ENCODE measurements at places on chromosomes 2 and 18.
A peak's percentile ranks its signal among the peaks of the same experiment; 100 is the strongest.

DNA sequence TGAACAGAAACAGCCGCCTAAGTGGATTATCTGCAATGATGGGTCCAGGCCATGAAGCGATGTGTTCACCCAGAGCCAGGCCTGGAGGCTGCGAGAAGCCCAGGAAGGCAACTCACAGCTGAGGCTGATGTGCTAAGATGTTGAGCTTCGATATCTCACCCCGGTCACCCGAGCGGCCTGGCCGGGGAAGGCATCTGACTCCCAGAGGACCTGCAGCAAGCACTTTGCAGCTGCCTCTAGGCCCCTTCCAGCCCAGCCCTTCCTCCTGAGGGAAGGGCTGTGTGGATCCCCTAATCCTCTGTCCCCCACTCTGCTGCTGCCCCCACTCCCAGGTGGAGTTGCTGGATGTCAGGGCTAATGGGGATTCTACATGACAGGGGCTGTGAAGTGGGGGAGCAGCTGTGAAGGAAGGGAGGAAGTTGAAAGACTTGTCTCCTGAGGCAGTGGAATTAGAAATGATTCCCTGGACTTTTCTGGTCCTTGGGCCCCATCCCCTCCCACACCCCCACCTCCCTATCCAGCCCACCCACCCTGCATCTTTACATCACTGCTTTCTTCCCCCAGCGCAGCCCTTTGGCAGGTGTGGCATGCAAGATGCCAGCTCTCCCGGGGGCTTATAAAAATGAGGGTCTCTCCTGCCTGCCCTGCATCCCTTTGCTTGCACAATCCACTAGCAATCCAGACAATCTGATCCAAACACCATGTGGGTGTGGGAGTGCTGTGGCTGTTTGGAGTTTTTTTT lies 4.3 kb downstream of the ATP6V1B1 start:
- no peak for DNase-seq

DNA sequence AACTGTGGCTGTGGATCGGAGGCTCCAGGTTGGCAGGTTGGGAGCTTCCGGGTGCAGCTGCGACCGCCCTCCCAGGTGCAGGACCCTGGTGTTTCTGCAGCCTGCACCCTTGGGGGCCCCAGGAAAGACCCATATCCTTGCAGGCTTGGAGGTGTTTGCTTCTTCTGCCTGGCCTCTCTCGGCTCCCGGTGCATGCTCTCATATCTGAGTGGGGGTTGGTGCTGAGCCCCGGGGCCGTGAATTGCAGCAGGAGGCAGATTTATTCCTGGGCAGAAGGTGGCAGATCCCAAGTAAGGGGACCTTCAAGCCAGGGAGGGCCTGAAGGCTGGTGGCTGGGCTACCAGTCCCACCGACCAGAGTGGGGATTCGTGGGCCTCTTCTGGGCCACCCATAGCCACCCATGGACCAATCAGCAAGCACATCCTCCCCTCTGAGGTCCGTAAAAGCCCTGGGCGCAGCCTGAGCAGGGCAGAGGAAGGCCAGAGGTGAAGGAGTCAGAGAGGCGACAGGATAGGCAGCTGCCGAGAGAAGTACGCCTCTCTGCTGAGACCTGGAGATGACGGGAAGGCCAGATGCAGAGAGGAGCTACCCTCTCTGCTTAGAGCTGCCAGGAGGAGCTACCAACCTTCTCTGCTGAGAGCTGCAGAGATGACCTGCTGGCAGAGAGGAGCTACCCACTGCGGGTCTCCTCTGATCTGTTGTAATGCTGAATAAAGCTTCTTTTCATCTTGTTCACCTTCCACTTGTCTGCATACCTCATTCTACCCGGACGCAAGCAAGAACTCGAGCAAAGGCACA lies 1279.0 kb upstream of the LRRTM1 start:
- no peak for DNase-seq

DNA sequence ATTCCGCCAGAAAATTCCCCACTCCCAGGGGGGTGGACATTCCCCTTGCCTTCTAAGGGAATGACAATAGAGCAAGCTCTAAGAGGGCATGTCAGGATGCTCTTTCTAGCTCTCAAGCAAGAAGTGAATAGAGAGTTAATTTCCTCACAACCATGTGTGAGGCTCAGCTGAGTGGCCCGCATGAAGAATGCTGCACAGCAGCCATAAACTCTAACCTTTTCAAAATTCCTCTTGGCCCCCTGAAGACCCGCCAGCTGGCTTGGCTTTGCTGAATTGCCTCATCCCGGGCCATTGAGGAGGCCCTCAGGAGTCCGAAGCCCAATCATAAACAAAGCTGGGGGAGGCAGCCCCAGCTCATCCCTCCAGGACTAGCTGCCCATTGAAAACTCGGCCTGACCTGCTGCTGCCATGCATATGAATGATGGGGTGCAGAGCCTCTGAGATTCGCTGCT lies 38.2 kb downstream of the NRP2 start:
- DNase-seq = no peak

DNA sequence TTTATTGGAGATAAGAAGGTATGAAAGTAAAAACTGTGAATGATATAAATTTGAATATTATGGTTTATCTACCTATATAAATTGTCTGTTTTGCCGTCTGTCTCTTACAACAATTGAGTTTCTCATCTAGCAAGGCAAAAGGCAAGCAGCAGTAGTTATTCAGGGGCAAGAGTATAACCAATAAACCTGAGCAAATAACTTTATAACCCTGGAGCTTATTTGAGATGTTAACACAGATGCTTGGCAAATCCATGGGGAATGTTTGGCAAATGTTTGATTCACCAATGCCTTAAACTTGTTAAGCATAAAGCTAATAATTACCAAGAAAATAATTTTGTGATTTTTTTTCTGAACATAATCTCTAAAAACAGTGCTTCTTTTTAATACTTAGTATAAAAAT lies 9.9 kb upstream of the EPHA4 start:
- no peak for DNase-seq

GRCh38 chr18:44887227-44887631 lies 206.5 kb downstream of the SETBP1 start:
- DNase-seq = peak; percentile 75

DNA sequence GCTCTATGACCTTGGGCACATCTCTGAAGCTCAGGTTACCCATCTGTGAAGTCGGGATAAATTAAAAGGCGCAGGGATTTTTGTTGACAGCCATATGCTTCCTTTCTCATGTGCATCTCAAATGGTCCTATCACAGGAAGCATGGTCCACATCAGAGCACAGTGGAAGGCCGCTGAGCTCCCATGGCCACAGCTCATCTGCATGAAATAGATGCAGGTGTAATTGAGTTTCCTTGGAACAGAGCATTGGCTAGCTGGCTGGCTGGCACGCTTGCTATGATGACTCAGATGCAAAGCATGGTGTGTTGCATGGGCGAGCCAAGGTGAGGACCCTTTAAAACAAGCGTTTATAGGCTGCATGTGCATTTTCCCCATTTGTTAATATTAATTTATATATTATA lies 79.3 kb downstream of the TXNL1 start:
- DNase-seq = no peak

- peak; percentile 43 for DNase-seq
Measured at GRCh38 chr2:64766841-64767669, 113.3 kb upstream of the SERTAD2 start.

DNA sequence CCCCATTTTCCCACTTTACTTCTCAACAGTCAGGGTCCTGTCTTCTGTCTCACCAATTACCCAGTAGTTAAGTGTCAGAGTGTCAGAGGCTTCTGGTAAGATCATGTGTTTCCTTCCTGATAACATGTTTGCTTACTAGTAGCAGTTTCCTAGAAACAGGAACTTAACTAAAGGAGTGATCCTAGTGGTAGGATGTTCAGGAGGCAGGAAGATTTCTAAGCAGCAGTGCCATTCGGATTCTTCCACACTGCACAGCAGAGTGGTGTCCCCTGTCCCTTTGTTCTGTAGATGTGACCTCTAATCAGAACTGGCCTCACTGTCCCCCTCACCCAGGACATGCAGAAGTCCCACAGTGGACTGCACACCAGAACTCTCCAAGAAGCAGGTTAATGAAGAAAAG lies 221.8 kb upstream of the OSR1 start:
- DNase-seq = peak; percentile 40

DNA sequence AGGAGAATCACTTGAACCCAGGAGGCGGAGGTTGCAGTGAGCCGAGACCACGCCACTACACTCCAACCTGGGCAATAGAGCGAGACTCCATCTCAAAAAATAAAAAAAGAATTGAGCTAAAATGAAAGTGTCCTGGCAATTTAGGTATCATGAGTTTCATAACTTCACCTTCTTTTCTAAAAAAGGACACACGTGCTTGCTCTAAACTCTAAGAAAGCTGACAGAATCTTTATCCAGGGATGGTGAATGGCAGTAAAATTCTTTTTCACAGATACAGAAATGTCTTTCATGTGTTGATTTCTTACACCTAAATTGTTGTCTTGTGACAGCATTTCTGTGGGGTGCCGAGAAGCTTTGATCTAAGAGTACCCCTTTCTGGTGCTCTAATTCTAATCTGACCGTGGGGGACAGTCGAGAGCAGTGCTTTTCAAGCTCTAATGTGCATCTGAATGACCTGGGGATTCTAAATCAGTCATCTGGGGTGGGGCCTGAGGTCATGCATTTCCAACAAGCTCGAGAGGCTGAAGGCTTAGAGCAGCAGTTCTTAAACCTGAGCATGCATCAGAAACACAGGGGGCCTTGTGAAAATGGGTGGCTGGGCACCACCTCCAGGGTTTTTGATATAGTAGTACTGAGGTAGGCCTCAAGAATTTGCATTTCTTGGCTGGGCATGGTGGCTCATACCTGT lies 42.1 kb upstream of the REL start:
- DNase-seq = no peak

DNA sequence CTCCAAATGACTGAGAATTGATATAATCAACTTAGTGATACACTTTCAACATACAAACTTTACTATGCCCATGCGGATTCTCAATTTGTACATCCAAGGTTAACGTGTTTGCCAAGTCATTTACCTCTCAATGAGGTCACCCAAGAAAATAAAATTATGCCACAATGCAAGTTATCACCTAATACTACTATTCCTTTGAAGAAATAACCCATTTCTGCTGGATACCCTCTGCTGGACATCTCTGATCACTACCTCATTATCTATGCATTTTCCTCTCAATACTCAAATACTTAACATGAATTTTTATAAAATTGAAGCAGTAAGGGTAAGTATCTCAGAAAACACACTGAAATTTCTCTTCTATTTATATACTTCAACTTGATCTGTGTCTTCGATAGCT lies 12.7 kb downstream of the HNRNPLL start:
- no peak for DNase-seq

GRCh38 chr2:110816404-110817365 lies 84.3 kb downstream of the ACOXL start:
- DNase-seq = peak; percentile 20

DNA sequence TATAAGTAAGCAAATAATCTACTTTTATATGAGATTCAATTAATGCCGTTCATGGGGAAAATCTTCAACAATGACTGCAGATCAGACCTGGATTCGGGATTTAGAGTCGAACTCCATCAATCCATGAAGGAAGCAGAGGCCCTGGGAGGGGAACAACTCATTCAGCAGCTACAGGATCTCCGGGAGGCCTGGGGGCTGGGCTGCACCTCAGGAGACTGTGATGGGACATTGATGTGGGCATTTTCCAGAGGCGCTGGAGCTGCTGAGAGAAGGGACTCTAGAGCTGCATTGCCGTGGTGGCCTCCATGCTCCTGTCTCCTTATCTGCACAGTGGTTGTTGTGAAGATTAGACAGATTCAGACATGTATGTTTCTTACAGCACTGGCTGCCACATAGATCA lies 76.9 kb downstream of the MYT1L start:
- DNase-seq = no peak

DNA sequence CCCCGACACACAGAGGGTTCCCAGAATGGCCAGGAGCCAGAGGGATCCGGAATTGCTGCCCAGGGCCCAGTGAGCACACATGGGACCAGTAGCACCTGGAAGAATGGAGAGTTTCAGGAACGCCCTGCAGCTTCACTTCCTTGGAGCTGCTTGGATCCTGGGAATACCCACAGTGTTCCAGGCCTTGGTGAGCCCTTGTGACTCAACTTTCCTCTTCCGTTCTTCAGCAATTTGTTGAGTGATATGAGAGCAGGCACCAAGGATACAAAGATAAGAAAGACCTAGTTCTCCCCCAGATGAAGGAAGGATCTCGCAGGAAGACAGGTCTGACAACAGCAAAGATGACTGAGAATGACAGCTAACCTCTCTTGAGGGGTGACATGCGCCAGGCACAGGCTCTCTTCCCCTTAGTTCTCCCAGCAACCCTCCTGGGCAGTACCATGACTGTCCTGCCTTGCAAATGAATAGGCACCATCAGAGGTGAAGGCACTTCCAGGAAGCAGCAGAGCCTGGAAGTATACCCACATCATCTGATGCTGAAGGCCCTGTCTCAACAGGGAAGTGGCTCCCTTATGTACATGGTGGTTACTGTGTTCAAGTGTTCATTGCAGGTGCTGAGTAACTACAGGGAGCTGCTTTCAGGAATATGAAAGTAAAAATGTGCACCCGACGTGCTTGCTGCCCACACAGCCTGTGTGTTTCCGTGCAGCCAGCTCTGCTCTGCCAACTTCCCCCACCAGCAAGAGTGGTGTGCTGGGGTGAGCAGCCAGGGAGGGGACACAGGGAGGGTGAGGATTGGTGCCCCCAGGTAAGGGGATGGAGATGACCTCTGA lies 116.2 kb downstream of the STPG4 start:
- no peak for DNase-seq

DNA sequence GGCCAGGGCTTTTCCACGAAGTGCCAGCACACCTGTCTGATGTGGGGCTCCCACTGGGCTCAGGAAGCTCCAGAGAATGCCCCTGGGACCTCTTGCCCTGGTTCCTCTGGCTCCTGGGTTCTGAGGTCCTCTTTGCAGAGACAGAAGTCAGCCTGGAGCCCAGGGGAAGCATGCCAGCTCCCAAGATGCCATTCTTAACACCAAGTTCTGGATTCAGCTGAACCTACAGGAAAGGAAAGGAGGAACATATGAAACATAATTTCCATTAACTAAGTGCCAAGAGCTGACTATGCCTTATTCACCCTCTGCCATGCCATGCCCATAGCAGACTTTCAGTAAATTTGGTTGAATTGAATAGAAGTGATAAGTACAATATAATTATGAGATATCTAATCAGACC lies 21.9 kb downstream of the FAM124B start:
- no peak for DNase-seq

- peak; percentile 24 for DNase-seq
Measured at GRCh38 chr2:136638193-136638592, 127.2 kb upstream of the THSD7B start.

DNA sequence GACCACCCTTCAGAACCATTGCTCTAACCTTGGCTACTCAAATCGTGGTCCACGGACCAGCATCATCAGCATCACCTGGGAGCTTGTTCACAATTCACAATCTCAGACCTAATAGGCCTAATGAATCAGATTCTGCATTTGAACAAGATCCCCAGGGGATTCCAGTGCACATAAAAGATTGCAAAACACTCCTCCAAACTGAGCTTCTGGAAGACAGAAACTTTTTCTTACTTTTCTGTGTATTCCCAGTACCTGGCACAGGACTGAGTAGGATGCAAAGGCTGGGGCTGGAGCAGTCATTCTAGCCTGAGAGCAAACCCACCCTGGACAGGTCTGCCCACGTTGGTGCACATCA lies 115.1 kb upstream of the COPS8 start:
- DNase-seq = no peak

- DNase-seq = no peak
Measured at GRCh38 chr2:147275943-147276342, 568.9 kb upstream of the ACVR2A start.

- peak; percentile 94 for DNase-seq
Measured at GRCh38 chr18:54822872-54823845, 5.1 kb upstream of the RAB27B start.

GRCh38 chr2:142867136-142867535 lies 10.3 kb upstream of the KYNU start:
- DNase-seq = no peak

GRCh38 chr2:2892378-2892777 lies 485.2 kb downstream of the EIPR1 start:
- no peak for DNase-seq

All from M059J (cell line).